ENCODE measurements at places on chromosomes 7 and 10. TPM values are rescaled to one million over a fixed set of nuclear protein-coding genes. Genes with fewer than 3 reads are reported as not detected.

DNA sequence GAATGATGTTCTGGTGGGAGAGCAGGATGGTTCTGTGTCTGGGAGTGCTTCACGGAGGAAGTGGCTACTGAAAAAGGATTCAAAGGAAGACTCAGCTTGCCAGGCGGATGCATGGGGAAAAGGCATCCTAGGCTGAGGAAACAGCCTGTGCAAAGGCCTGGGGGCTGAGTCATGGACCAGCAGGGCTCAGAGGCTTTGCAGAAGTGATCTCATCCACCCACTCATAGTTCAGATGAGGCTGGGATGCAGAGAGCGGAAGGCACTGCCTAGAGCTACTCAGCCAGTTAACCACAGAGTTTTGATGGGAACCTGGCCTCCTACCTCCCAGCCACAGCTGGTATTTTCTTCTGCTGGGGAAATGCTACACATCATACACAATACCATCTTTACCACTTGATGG lies 15.8 kb upstream of the ADAMTS14 start:
- H3K4me3 ChIP-seq = no peak overlapping the region
- no peak overlapping the region for H3K27ac ChIP-seq
- peaks cover 2% of the 10 kb centered on the region for H3K27me3 ChIP-seq
- peaks cover 5% of the 10 kb centered on the region for H3K4me1 ChIP-seq
- no peak for DNase-seq

- H3K27ac ChIP-seq = no peak overlapping the region
- H3K36me3 ChIP-seq = no peaks in the 10 kb centered on the region
- H3K4me1 ChIP-seq = peaks cover 24% of the 10 kb centered on the region
- H3K4me3 ChIP-seq = no peak overlapping the region
- H3K27me3 ChIP-seq = peaks cover 20% of the 10 kb centered on the region
- no peak for DNase-seq
Measured at GRCh38 chr7:45578467-45578866, 4.3 kb downstream of the ADCY1 start.

GRCh38 chr7:103127006-103127405 lies 21.9 kb downstream of the NAPEPLD start:
- DNase-seq = no peak
- H3K27me3 ChIP-seq = no peaks in the 10 kb centered on the region
- H3K36me3 ChIP-seq = no peaks in the 10 kb centered on the region
- H3K4me3 ChIP-seq = no peak overlapping the region
- no peaks in the 10 kb centered on the region for H3K4me1 ChIP-seq

DNA sequence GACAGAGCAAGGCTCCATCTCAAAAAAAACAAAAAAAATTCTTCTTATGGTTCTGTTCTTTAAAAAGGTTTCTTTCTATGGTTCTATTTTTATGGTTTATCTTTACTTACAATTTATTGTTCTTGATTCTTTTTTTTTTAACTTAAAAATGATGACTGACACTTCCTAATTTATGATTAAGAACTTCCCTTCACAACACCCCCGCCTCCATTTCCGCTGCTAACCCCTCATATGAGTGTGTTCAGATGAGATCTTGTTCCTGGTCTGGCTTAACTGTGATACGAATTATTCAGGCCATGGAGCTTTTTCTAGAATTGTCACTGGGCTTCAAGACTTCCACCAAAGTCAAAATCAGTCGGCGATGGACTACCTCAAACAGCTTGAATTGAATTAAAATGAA lies 33.9 kb downstream of the PTER start:
- no peak overlapping the region for H3K27ac ChIP-seq
- no peaks in the 10 kb centered on the region for H3K4me1 ChIP-seq
- H3K36me3 ChIP-seq = no peaks in the 10 kb centered on the region
- H3K27me3 ChIP-seq = no peaks in the 10 kb centered on the region

DNA sequence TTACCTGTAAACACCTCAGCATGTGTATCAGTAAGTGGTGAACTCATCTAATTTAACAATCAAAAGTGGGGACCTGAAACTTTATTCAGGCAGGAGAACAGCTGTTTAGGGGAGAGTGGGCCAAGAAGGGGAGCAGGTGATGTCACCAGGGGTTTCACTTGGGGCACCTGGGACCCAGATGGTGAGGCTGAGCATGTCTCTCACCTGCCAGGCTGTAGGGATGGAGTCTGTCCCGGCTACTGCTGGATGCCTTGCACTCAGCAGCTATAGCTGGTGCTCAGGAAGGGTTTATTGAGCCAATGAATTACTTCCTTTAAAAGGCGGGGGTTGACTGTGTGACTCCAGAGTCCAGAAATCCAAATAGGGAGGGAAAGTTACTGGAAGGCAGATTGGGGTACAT lies 23.0 kb downstream of the CDH23 start:
- H3K27ac ChIP-seq = no peak overlapping the region
- no peaks in the 10 kb centered on the region for H3K36me3 ChIP-seq
- no peaks in the 10 kb centered on the region for H3K27me3 ChIP-seq
- DNase-seq = no peak
- H3K4me3 ChIP-seq = no peak overlapping the region

DPP6 gene
- total RNA-seq = 24.8 TPM

Data from esophagus muscularis mucosa (tissue), 4 donors.